Gastrocnemius medialis (tissue), 4 donors: ENCODE measurements at places on chromosomes 4 and X.

GRCh38 chr4:42673082-42673425 lies 16.1 kb upstream of the ATP8A1 start:
- no peaks in the 10 kb centered on the region for H3K36me3 ChIP-seq
- H3K27me3 ChIP-seq: no peaks in the 10 kb centered on the region
- no peak overlapping the region for H3K4me3 ChIP-seq
- DNase-seq: no peak

DNA sequence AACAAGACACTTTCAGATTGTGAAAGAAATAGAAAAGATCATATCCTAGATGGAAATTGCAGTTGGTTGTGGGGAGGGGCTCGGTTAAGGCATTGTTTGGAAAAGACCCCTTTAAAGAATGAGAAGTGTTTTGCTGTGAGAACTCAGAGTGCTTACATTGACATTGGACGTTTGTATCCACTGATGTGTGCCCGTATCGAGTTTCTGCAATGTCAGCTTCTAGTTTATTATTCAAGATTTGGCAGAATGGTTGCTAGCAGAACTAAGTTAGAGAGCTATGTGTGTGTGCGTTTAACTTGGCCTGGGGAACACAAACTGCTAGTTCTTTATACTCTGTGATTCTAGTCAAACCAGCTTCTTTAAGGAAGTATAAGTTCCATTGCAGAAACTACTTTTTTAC lies 2702.5 kb downstream of the PCDH7 start:
- no peak for DNase-seq
- no peak overlapping the region for H3K4me3 ChIP-seq
- H3K27ac ChIP-seq: no peak overlapping the region
- H3K27me3 ChIP-seq: no peaks in the 10 kb centered on the region
- no peaks in the 10 kb centered on the region for H3K36me3 ChIP-seq

GRCh38 chr4:155173371-155173770 lies 35.1 kb upstream of the NPY2R start:
- no peak for DNase-seq
- H3K27me3 ChIP-seq: no peaks in the 10 kb centered on the region
- H3K36me3 ChIP-seq: no peaks in the 10 kb centered on the region
- H3K4me3 ChIP-seq: no peak overlapping the region
- H3K4me1 ChIP-seq: no peaks in the 10 kb centered on the region

DNA sequence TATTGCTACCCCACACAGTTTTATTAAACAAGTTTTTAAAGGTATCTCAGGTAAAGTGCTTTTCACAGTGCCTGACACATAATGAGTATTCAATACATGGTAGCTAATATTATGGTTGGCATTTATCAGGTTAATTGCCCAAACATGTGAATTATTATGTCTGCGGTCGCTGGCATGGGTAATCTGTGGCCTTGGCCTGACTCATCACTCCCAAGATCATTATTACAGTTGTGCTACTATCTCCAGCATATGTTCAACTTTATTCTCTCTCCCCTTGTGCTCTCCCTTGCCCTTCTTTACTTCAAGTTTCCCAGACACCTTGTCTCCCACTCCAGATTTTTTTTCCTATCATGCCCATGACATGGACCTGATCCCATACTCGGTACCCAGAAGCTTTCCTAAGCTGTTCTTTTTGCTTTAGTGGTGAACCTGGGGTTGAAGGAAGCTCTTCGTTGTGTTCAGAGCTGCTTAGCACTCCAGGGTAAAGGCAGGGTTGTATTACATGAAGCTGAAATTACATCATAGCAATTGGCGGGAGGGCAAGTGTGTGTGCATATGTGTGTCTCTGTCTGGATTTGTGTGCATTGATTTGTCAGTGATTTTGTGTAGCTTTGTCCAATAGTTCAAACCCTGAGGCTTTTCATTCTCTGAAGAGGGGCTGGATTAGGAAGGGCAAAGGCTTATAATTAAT lies 176.5 kb upstream of the NRK start:
- no peak for DNase-seq
- H3K27ac ChIP-seq: peak overlapping the region; percentile 71
- no peaks in the 10 kb centered on the region for H3K27me3 ChIP-seq
- H3K4me3 ChIP-seq: no peak overlapping the region
- H3K4me1 ChIP-seq: peaks cover 12% of the 10 kb centered on the region
- no peaks in the 10 kb centered on the region for H3K36me3 ChIP-seq
